ENCODE measurements at places on chromosomes 2 and 18. TPM values are rescaled to one million over a fixed set of nuclear protein-coding genes. Genes with fewer than 3 reads are reported as not detected.

ANKRD29 gene
- not detected for total RNA-seq

GAD1 gene
- not detected for total RNA-seq

GRCh38 chr2:86249176-86249575, 49.9 kb downstream of the MRPL35 start:
- no peak overlapping the region for H3K27ac ChIP-seq
- peaks cover 4% of the 10 kb centered on the region for H3K27me3 ChIP-seq
- no peak overlapping the region for H3K4me3 ChIP-seq

GRCh38 chr2:156405586-156405985, 30.6 kb upstream of the GPD2 start:
- peaks cover 11% of the 10 kb centered on the region for H3K4me1 ChIP-seq
- H3K36me3 ChIP-seq = peaks cover 4% of the 10 kb centered on the region
- no peak for DNase-seq
- no peaks in the 10 kb centered on the region for H3K27me3 ChIP-seq
- H3K27ac ChIP-seq = no peak overlapping the region

Measured in naive thymus-derived CD8-positive, alpha-beta T cell (primary cell).